ENCODE measurements at places on chromosomes 12 and 14. TPM values are rescaled to one million over a fixed set of nuclear protein-coding genes. Genes with fewer than 3 reads are reported as not detected.

Gene TESPA1
- not detected for total RNA-seq

Gene VIPAS39
- total RNA-seq: 31.2 TPM

Gene DMAC2L
- 6.5 TPM for total RNA-seq

Gene CLEC4D
- total RNA-seq: not detected

Gene MYO1H
- total RNA-seq: not detected

Gene NYNRIN
- total RNA-seq: 28.4 TPM

Gene OTOGL
- 0.36 TPM for total RNA-seq

Gene CAPS2
- total RNA-seq: 6.6 TPM
